Glomerular endothelial cell (primary cell): ENCODE measurements at places on chromosomes 11 and 22.

GRCh38 chr11:111911563-111912401, at the start of gene CRYAB:
CRYAB (minus strand) TSS chr11:111911770; CDS start chr11:111911724, 46 bp downstream.
- no peak for DNase-seq

DNA sequence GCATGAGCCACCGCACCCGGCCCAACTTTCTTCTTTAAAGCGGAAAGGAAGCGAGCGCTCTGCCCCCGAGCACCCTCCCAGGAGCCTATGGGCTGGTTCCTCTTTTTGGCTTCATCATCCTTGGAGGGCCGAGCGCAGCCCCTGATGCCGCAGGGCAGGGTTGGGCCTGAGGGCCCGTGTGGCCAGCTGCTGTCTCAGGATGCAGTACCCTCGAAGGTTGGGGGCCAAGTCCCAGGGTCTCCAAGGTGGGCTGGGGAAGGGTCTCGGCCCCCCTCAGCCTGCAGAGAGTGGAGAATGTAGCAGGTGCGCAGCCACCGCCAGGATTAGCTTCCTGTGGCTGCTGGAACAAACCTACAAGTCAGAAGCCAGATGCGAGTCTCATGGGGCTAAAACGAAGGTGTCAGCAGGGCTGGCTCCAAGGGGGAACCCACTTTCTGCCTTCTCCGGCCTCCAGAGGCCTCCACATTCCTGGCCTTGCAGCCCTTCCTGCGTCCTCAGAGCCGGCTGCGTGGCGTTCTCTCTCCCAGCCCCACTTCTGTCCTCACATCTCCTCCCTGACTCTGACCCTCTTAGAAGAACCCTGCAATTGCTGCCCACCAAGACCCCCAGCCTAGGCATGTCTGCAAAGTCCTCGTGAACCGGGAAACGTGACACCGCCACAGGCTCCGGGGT, 2.9 kb downstream of the PANX2 start:
- DNase-seq: no peak

DNA sequence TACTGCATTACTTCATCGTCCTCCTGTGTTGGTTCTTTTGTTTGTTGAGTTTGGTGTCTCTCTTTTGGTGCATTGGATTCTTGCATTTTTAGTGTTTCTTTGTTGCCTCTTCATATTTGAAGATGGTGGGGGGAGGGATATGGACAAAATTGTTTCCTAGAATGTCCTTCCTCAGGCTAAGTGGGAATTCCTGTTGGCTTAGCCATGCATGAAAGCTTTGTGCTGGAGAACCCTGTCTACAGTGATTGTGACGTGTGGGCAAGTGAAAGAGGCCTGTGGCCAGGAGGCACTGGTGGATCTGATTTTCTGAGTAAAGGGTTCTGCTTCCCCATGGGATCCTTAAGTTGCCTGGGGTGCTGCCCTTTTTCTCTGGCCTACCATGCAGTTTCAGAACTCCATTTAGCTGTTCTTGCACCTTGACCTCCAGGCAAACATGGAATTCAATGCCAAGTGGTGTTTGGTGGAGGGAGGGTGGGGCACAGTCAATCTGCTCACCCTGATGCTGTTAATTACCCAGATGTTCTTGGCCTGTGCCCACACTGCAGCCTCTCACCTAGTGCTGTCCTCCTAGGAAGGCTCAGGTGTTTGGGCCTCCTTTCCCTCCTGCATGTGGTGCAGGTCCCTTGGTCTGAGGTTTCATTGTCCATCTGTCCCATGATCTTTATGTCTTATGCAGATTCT, 46.3 kb upstream of the SLC22A12 start:
- DNase-seq: no peak

- DNase-seq: no peak
Observed at GRCh38 chr11:27465629-27466028, 7.0 kb downstream of the LGR4 start.
